Anterior cingulate cortex (tissue), 58 donors: ENCODE measurements at places on chromosomes 11 and 22.

DNA sequence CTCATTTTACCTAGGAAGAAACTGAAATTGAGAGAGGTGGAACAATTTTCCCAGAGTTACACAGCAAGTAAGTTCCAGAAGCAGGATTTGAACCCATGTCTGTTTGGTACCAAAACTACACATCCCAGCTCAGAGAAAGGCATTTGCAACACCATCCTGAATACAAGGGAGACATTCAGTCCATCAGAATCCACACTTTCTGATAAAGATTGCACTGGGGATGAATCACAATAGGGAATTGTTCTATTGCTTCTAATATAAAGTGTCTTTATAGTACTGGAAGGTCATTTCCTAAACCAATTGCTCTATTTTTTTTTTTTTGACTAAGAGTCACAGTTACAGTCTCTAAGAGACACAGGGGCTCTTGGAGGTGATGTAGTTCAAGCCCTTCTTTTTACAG is 208.1 kb upstream of the CADM1 start:
- no peak for DNase-seq

GRCh38 chr11:10666556-10667520 is 26.7 kb downstream of the IRAG1 start:
- no peak for DNase-seq

DNA sequence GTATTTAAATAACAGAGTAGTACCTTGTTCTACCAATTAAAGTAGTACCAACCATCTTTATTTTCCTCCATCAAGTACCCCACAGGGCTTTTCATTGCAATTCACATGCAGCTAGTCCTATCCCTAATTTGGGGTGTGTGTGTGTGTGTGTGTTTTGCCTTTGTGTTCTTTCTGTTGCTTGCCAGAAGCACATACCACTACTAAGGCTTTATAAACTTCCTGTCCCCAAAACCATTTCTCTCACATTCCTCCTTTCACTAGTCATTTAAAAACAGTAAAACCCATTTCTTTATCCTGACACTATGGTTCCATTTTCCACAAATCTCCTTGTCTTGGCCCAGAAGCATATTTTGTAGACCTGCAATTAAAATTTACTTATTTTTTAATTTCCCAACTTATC is 54.6 kb downstream of the SLC36A4 start:
- no peak for DNase-seq

DNA sequence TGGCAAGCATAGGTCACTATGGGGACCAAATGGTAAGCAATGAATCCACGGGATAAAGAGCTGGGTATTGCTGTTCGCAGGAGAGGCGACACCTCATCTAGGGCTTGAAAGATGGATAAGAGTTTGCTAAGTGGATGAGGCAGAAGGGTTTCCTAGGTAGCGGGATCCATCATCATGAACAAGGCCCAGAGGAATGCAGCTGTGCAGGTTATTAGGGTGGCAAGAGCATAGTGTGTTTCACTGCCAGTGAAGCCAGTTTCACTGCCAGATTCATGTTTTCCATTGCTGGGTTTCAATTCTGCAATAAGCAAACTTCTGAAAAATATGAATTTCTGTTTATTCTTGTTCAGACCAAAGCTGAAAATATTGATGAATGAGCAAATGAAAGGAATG is 27.2 kb downstream of the WEE1 start:
- DNase-seq: no peak

GRCh38 chr11:75777461-75778110 is 9.0 kb downstream of the DGAT2 start:
- no peak for DNase-seq

DNA sequence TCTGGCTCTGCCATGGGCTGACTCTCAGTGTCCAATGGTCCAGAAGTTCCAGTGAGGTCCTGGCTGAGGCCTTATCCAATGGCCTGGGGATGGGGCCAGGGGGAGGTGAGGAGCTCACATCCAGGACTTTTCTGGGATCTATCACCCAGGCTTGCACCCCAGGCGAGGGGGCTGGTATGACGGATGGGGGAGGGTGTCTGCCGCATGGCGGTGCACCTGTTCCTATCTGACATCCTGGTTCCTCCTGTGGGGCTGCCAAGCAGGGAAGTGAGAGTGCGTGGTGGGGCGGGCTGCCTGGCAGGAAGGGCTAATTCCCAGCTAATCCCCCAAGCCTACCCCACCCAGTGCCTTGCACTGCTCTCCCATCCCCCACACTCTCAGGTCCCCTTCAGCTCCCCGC is 102.1 kb downstream of the NECTIN1 start:
- no peak for DNase-seq

GRCh38 chr22:47409539-47410275 is 647.3 kb downstream of the TBC1D22A start:
- DNase-seq: no peak

GRCh38 chr11:69057236-69057635 is 8.5 kb downstream of the TPCN2 start:
- DNase-seq: no peak

GRCh38 chr22:44299124-44299523 is 13.6 kb downstream of the SHISAL1 start:
- DNase-seq: no peak

DNA sequence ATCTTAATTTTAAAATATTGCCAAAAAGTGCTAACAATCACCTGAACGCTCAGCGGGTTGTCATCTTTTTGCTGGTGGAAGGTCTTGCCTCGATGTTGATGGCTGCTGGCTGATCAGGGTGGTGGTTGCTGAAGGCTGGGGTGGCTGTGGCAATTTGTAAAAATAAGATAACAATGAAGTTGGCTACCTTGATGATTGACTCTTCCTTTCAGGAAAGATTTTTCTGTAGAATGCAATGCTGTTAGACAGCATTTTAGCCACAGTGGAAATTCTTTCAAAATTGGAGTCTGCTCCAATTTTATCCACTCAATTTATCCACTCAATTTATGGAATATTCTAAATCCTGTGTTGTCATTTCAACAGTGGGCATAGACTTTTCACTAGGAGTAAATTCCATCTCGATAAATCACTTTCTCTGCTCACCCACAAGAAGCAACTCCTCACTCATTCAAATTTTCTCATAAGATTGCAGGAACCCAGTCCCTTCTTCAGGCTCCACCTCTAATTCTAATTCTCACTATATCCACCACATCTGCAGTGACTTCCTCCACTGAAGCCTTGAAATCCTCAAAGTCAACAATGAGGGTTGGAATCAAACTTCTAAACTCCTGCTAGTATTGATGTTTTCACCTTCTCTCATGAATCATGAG is 78.8 kb downstream of the LINC01488 start:
- no peak for DNase-seq

DNA sequence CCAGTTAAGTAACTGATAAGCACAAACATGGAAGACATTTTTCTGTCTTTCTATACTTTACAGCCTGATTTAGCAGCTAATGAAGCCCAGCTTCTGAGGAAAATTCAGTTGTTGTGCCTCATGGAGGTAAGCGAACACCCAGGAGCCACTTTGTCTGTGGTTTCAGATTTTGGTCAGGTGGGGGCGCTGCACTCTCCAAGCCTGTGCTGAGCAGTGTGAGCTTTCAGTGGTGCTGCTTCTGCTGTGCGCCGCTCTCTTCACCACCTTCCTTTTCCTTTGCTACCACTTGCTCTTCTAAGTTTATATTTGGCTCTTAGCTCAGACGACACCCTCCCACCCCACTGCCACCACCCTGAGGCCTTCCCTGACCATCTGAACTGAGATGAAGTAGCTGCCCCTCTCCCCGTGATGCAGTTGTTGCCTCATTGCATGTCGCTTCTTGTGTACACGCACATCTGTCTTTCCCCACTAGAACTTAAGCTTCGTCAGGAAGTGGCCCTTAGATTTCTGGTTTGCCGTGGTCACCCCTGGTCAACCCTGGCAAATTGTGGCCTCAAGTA is 14.0 kb downstream of the PSMD13 start:
- peak; percentile 23 for DNase-seq

DNA sequence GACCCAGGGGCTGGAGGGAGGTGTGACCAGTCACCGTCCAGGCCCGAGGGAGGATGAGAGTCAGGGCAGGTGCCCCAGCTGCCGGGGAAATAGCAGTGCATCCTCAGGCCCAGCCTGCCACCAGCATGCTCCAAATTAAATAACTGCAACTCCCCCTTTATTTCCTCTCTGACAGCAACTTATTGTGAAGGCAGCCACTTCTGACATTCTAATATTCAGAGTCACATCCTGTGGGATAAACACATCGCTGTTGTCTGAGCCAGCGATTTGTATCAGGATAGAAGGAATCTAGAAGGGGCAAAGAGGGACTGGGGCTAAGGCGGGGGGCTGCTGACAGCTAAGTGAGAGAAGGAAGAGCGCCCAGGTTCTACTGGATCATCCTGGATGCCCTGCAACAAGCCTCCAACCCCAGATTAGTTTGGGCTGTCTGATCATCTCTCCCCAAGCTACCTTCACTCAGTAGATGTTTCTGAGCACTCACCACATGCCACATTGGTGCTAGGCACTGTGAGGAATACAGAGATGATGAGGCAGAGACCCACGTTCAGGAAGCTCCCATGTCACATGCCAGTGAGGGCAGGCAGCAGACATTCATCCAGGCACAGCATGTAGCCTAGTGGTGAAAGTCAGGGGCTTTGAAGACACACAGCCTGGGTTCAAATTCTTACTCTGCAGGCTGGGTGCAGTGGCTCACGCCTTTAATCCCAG is 214.1 kb downstream of the BUD13 start:
- DNase-seq: no peak

- DNase-seq: no peak
Observed at GRCh38 chr22:39457198-39457555, 365 bp downstream of the MGAT3 start.

DNA sequence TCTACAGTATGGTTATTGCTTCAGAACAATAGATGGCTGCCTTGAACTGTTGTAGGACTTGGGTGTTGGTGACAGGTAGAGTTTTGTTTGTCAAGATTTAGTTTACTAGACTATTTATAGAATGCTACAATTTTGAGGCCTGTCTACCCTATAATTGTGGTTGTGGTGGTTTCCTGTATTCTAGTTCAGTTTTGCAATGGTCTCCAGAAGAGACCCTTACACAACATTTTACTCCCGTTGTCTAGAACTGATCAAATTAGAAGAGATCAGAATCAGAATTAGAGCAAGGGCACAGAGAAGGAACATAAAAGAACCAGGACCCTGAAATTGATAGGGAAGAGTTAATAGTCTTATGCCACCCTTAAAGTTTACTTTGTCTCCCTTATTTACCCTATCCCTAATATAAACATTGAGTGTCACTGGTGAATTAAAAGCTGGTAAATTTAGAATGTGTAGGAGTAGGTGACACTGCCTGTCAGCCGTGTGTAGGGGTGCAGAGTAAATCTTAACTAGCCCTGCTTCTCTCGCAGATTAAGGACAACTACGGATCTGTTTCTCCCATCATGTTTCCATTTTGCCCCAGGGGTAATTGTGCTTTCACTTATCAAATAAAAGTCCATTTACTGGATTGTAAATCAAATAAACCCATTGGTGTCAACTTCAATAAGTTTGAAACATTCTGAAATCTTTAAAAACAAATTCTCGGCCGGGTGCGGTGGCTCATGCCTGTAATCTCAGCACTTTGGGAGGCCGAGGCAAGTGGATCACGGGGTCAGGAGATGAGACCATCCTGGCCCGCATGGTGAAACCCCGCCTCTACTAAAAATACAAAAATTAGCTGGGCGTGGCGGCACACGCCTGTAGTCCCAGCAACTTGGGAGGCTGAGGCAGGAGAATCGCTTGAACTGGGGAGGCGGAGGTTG is 10.9 kb upstream of the PHLDB1 start:
- DNase-seq: no peak

GRCh38 chr22:28761449-28761755 is 11.1 kb upstream of the CCDC117 start:
- DNase-seq: no peak

DNA sequence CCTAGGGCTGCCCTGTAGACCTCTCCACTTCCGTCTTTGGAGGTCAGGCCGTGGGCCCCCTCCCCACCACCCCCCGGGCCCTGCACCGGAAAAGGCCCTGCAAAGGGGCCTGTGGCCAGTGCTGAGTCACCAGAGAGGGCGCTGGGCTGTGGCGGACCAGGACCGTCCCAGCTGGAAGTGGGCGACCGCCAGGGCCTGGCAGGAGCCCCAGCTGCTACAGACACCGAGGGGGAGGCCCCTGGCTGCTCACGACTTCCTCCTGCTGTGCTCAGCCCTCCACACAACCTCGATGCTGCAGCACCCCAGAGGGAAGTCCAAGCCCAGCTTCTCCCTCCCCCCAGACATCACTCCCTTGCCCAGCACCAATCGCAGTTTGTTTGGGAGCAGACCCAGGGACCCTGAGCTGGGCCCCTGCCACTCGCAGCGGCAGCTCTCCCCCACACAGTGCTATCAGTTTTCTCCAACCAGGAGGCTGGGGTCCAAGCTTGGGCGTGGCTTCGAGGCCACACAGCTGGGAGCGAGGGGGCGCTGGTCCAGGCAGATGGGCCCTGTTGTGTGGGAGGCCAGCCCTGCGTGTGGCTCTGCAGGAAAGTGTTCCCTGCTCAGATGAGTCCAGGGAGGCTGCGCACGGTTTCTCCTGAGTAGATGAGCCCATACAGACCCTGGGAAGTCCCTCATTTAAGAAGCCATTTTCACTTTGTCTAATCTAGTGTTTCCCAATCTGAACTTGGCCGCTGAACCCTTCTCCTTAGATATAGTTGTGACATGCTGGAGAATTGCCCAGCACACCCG is 5.6 kb upstream of the SH3BP1 start:
- DNase-seq: peak; percentile 76

GRCh38 chr11:18294862-18295261 is 27.1 kb downstream of the HPS5 start:
- no peak for DNase-seq

DNA sequence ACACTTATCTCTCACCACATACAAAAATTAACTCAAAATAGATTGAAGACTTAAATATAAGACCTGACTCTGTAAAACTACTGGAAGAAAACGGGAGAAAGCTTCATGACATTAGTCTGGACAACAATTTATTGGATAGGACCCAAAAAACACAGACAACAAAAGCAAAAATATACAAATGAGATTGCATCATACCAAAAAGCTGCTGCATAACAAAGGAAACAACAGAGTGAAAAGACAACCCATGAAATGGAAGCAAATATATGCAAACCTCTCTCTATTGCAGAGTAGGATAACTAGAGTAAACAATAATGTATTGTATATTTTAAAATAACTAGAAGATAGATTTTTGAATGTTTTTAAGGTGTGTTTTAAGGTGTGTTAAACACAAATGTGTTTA is 11.2 kb downstream of the MRGPRX2 start:
- no peak for DNase-seq

- no peak for DNase-seq
Observed at GRCh38 chr22:45933506-45934167, 43.3 kb downstream of the WNT7B start.

DNA sequence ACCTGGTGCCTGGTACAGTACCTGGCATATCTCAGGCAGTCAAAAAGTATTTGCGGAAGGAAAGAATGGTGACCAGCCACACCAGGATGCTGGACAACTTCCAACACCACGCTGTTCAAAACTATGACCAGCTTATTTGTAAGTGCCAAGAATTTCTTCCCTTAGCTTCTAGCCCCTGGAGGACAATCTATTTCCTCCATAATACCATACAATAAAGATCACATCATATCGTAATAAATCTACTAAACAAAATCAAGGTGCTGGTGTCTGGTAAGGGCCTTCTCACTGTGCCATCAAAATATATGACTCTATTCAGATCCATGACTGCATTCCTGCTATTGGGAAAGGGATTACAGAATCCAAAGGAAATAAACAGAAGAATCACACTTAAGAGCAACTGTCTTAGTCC is 51.5 kb downstream of the ALG9 start:
- no peak for DNase-seq
